Central memory CD4-positive, alpha-beta T cell (primary cell): ENCODE measurements at places on chromosomes 7 and 10.

GRCh38 chr7:150003304-150003810, 129.6 kb downstream of the ATP6V0E2 start:
- DNase-seq: no peak

DNA sequence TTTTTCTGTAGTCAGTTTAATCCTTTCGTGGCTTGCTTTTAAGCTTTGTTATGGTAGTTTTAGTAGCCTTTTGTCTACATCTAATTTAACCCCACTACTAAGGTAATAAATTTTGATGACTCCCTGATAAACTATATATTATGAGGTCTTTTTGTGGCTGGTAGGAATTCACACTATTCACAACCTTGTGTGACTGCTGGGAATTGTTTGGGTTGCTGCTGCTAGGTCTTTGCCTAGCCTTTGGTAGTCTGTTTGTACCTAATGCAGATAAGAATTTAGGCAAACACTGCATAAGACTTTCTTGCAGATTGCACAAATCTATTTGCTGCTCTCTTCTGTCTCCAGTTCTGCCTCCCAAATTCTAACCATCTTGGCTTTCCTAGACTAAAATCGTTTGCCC, 58.3 kb downstream of the SHOC2 start:
- no peak for DNase-seq

DNA sequence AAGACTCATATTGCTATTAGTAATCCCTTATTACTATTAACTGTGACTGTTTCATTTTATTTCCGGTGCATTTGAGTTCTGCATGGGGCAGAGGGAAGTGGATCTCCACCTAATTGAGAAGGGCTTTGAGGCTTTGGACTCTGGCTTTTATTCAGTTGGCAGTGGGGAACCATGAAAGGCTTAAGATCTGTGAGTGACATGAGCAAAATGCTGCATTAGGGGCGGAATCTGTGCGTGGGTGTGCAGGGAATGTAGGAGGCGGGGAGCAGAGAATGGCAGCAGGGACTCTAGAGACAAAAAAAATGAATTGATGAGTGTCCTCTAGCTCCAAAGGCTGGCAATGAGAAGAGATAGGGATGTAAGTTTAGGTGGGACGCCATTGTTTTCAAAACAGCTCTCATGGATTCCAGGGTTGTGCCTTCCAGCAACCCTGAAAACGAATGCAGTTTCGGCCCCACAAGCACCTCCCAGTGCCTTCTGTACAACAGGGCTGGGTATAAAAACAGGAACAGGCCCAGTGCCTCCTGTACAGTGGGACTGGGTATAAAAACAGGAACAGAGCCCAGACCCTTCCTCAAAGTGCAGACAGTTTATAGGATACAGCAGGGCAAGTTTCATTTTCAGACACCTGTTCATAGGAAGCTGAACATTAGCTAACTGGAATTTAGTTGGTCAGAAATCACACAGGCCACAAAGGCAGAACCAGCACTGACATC, 663.3 kb upstream of the FOXK1 start:
- no peak for DNase-seq

- DNase-seq: no peak
Measured at GRCh38 chr7:51949726-51950644, 633.4 kb upstream of the COBL start.
